Activated T-cell treated with anti-CD3 and anti-CD28 coated beads for 1 hour (primary cell): ENCODE measurements at places on chromosomes 3 and 15.

- no peak for DNase-seq
Measured at GRCh38 chr3:120864541-120864940, 43.5 kb upstream of the STXBP5L start.

- peak; percentile 76 for DNase-seq
Measured at GRCh38 chr15:90838139-90838538, 30.2 kb upstream of the FURIN start.

DNA sequence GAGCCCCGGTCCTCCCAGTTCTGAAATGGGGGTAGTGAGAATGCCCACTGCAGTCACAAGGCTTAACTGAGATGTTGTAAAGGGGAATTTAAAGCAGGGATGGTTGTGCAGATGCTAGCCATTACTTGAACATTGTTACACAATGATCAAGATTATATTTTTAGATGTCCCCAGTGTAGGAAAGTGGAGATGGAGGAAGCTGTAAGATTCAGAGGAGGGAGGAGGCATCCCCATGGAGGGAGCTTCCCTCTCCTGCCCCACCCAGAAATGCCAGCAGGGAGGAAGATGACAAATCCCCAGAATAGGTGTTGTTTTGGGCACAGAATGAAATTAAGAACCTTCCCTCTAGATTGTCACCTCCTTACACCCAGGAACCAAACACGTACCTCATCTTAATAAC is 46.1 kb downstream of the EFCAB12 start:
- DNase-seq = no peak

- DNase-seq = no peak
Measured at GRCh38 chr15:51030649-51031316, 63.9 kb downstream of the TNFAIP8L3 start.

DNA sequence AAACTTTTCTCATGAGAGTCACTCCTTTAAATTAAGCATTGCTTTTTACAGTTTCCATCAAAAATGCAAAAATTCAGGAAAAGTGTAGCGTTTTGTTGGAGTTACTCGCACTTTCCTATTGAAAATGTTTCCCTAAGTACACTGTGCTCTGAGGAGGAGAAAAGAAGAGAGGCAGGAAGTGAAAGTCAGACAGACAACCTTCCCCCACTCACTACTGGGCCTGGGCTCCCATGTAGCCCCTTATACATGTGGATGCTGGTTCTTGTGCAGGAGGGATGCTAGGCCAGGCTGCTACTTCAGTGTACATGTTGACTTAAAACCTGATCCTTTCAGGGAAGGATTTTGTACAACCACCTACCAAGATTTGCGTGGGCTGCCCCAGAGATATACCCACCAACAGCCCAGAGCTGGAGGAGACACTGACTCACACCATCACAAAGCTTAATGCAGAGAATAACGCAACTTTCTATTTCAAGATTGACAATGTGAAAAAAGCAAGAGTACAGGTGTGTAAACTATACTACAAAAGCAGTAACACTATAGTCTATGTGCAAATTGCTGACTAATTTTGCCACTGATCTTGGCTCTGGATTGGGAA is 15.1 kb downstream of the KNG1 start:
- DNase-seq = no peak
